ENCODE measurements at places on chromosomes 13 and 19.

DNA sequence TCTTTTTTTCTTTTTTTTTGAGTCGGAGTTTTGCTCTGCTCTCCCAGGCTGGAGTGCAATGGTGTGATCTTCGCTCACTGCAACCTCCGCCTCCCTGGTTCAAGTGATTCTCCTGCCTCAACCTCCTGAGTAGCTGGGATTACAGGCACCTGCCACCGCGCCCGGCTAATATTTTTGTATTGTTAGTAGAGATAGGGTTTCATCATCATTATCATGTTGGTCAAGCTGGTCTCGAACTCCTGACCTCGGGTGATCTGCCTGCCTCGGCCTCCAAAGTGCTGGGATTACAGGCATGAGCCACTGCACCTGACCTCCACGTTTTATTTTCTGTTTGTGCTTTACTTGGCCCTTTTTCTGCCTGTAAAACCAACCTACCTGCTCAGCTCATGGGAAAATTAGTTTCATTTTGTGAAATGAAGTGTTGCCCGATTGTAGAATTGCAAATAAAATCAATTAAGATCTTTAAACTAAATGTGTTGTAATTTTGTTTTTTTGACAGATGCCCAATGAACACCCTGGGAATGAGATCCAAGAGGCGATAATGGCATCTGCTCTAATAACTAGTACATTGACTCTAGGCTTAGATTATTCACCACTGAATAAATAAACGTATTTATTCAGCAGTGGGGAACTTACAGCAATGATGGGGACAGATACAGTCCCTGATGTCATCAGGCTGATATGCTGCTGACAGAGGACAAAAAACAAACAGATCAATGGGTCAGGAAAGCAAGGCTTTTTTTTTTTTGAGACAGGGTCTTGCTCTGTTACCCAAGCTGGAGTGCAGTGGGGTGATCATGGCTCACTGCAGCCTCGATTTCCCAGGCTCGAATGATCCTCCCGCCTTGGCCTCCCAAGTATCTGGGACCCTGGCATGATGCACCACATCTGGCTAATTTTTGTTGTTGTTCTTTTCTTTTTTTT, 2.2 kb upstream of the RAB11B start:
- no peak for DNase-seq

GRCh38 chr13:31385540-31385939, 185.8 kb downstream of the B3GLCT start:
- no peak for DNase-seq

DNA sequence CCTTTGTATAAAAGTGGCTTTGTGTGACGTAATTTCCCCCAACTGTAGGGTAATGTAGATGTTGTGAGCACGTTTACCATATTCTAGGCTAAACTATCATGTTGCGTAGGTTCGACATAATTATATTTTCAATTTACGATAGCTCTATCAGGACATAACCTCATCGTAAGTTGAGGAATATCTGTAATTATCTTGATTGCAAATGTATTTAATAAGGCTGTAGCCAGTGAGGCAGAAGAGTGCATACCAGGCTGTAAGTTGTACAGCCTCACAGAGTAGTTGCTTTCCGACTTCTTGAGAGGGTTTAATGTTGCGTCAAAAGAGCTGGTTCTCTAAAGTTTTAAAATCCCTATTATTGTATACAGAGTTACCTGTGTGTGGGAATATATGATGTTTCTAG, 839.4 kb upstream of the GPC6 start:
- DNase-seq = no peak

DNA sequence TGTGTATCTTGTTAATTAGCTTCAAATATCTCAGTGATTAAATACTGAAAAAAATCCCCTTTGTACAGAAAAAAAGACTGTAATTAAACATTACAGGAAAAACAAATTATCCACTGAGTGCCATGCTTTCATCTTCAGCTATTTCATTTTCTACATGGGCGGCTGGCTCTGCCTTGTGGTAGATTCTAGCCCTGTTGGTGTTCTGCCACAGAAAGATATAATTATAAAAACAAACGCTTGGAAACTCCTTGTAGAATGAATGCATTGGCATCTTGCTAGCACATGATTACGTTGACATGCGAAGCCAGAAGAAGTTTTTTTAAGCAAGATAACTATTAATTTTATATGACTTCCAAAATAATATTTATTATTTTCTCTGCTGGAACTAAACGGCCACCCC, 496.8 kb downstream of the MYO16 start:
- no peak for DNase-seq

GRCh38 chr13:27027086-27027667, 144.4 kb downstream of the USP12 start:
- no peak for DNase-seq

GRCh38 chr19:40464059-40465024, 1.2 kb downstream of the BLVRB start:
- peak; percentile 64 for DNase-seq
